ENCODE measurements at places on chromosomes 1 and 21. TPM values are rescaled to one million over a fixed set of nuclear protein-coding genes. Genes with fewer than 3 reads are reported as not detected.

- no peak for DNase-seq
Observed at GRCh38 chr1:176205332-176205914, 1.7 kb downstream of the COP1 start.

- peak; percentile 58 for DNase-seq
Observed at GRCh38 chr1:115052454-115053083, 22.9 kb downstream of the TSHB start.

HMCN1 gene
- polyA plus RNA-seq: not detected

NCAM2 gene
- not detected for polyA plus RNA-seq
